ENCODE measurements at places on chromosomes 1 and 21.

GRCh38 chr1:1703796-1704195, 11.2 kb upstream of the SLC35E2B start:
- DNase-seq = no peak

- peak; percentile 1 for DNase-seq
Observed at GRCh38 chr1:57848406-57848805, 424.5 kb upstream of the DAB1 start.

- no peak for DNase-seq
Observed at GRCh38 chr21:36676039-36676950, 22.6 kb upstream of the SIM2 start.

- no peak for DNase-seq
Observed at GRCh38 chr21:39153842-39154241, 29.4 kb downstream of the PSMG1 start.

GRCh38 chr1:78005755-78006154, 1.0 kb downstream of the DNAJB4 start:
- peak; percentile 95 for DNase-seq

DNA sequence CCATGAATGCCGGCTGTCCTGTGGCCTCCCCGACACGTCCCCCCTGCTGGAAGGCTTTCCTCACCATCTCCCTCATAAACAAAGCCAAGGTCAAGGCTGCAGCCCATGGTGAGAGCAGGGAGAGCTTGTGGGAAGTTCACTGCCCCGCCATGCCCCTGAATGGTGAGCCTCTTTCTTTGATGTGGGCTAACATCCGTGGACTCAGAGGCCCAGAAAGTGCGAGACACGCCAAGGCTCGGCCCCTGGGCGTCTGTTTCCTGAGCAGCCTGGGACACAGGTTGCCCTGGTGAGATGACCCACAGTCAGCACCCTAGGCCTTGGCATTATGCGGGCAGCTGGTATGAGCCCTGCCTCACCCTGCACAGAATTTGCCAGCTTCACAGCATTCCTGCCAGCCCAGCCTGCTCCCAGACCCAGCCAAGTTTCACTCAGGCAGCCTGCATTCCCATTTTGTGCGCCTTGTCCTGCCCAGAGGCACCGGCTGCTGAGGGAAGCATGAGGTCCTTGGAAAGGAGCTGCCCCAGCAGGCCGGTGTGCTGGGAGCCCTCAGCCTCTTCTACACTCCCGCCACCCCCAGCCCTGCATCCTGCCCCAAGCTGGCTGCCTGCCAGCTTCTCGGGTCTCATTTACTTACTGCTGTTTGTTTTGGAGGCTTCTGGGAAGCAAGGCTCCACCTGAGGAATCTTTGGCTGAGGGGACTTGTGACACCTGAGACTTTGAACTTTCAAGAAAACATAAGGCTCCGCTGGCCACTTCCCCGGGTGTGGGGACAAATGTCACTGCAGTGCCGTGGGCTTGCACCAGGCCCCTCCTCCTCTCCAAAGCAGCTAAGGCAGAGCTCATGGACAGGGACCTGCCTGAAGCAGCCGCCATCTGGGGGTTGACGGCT, 31.9 kb downstream of the NEK2 start:
- peak; percentile 20 for DNase-seq

DNA sequence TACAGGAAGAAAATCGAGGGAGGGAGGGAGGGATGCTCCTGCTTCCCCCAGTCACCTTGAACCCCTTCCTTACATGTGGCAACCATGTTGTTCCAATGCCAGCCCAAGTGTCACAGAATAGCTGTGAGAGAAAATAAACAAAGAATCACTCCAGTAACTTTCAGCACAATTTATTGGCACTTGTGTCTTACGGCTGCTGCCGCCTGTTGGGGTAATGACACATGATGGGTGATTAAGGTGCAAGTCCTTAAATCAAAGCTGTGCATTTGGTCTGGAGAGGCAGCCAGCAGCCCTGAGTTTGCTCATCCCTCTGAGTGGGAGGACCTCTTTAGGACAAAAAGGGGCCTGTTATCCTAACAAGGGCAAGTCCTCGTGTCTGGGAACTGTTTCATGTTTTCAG, 377.7 kb downstream of the PCP4 start:
- DNase-seq = no peak

- no peak for DNase-seq
Observed at GRCh38 chr1:117567976-117568375, 37.9 kb upstream of the TENT5C start.

GRCh38 chr1:27299385-27300271, 22.3 kb upstream of the TMEM222 start:
- peak; percentile 100 for DNase-seq

DNA sequence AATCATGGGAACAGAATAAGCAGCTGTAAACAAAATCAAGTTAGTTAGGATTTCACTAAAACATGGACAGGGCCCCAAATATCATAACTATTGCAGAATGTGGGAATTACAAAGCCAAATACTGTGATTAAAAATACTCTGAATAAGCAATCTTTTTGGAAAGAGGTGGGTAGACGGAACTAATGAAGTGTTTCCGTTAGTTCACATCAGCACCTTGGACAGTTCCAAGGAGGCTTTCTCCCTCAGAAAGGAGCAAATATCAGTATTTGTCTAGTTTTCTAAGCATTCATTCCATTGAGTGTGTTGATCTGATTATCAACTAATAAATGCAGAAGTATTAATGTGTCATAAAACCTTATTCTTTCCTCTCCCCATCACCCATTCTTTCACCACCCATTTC, 97.4 kb downstream of the FAM78B start:
- peak; percentile 30 for DNase-seq

DNA sequence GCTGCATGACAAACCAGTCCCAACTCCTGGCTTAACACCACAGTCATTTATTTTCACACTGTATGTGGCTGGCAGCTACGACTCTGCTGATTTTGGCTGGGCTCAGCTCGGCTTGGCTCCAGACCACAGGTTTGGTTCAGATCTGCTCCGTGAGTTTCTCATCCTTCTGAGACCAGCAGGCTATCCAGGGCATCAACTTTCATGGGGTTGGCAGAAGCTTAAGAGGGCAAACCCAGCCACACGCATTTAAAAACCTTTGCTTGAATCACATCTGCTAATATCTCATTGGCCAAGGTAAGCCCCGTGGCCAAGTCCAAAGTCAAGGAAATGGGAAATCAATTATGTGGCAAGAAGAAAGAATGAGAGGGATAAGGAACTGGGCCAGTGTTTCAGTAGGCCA, 574.2 kb downstream of the MATN1 start:
- DNase-seq = no peak

DNA sequence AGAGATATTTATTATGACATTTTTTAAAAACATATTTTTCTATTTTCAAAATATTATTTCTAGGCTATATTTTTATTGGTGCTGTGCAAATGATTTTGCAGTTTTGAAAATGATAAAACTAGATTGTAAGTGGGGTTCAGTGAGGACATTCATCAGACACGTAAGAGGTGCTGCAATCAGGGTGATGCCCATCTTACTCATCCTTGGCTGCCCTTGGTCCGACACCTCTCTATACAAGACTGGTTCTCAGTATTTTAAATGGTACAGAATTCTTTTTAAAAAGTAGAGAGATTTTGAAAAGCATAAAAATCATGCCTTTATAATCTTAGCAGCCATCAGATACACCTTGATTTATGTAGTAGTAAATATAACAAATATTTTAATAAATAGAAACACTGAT, 24.0 kb downstream of the HENMT1 start:
- no peak for DNase-seq

- no peak for DNase-seq
Observed at GRCh38 chr1:184789884-184790283, 35.2 kb upstream of the EDEM3 start.

DNA sequence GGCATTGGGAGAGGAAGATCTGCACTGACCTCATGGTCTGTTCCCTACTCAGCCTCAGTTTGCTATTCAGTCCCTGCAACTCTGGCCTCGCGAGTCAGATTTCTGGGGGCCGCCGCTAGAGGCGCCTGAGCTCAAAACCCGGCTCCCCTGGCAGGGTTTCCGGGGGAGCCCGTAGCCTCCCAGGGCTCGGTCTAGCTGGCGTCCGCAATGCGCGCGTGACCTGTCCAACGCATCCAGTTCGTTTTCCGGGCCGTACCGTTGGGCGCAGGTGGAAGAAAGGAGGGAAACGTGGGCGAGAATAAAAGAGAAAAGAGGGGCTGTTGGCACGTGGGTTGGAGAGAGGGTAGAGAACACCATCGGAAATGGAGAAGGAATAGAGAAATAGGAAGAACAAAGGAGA, at the start of gene ADAM30:
Gene ADAM30 (minus strand): TSS at position 213 of the 400 bp plus-strand sequence. CDS start 179 bp downstream, at position 34.
- DNase-seq = no peak

DNA sequence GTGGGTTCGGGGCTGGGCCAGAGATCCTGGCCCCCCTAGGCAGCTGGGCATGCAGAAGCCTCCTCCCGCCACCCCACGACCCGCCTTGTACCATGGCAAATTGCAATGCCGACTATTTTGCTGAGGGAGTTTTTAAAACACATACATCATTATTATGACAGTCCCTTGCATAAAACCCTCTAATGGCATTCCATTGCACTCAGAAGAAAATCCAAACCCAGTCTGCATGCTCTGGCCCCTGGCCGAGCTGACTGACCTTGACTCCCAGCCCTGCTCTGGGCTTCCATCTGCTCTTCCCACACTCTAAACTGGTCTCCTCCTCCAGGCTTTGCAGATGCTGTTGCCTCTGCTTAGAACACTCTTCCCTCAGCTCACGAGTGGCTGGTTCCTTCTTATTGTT, 28.0 kb downstream of the PADI2 start:
- no peak for DNase-seq

- peak; percentile 99 for DNase-seq
Observed at GRCh38 chr1:58848818-58849411, 65.1 kb upstream of the JUN start.

GRCh38 chr1:153540394-153541361, at the start of gene S100A5:
Gene S100A5, minus strand, starts transcription at chr1:153540934. Its CDS starts 743 bp downstream, at chr1:153540191.
- DNase-seq = peak; percentile 50

GRCh38 chr1:155649676-155650075, 38.9 kb downstream of the YY1AP1 start:
- DNase-seq = no peak

DNA sequence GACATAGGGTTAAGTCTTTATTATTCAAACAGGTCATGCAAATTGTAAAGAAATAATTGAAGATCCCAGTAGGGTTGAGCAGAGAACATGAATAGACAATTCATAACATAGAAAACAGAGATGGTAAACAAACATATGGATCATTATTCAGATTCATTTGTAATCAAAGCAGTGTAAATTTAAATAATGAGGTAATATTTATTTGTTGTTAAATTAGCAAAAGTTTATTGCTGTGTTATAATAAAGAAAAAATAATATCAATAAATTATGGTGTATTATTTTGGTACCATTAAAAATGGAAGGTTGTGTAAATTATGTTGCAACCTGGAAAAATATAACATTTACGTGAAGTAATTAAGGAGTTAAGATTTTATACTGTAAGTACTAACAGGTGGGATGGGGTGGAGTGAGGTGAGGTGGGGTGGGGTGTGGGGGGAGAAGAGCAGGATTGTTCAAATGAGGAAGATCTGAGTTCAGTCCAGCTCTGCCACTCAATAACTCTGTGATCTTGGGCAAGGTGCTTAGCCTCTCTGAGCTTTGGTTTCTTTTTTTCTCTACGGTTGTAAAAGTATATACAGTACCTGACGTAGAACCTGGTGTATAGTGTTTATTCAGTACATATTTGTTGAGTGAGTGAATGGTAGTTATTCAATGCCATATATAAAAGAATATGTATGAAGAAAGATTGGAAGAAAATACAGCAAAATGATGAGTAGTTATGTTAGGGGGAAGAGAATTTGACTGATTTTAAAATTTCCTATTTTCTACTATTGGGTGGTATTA, 140.3 kb upstream of the KIF26B start:
- DNase-seq = no peak
